ENCODE measurements at places on chromosomes 3 and 15.

GRCh38 chr3:18441551-18441950, 16.4 kb upstream of the SATB1 start:
- DNase-seq, result no peak

DNA sequence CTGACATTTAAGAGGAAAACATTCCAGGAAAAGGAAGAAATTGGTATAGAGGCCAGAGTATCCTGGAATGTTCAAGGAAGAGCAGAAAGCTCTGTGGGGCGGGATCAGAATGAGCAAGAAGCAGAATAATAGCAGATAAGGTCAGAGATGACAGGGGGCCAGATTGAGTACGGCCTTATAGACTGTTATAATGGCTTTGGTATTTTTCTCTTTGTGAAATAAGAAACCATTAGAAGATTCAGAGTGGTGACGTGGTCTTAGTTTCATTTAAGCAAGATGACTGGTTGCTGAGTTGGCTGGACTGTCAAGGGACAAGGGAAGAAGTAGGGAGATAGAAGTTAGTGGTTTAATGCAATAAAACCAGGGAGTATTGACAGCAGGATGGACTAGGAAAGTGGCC, 218.3 kb upstream of the SOX2 start:
- no peak for DNase-seq

- no peak for DNase-seq
These were observed 9.6 kb downstream of the CCNDBP1 start for GRCh38 chr15:43194795-43195194.

DNA sequence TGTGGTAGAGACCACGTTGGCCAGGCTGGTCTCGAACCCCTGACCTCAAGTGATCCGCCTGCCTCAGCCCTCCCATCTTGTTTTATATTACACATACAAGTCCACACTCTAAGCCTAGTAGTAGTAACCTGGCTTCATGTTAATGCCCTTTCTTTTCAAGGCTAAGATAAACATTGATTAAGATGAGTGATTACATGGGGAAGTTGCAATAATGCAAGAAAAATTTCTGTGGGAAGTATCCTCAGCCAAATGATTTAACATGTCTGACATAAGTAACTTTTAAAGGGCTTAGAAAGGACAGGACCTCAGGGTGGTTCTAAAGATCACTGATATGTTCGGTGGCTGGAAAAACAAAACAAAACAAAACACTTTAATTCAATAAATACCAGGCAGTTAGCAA, 72.1 kb downstream of the SFMBT1 start:
- DNase-seq, result no peak

Data from germinal center (tissue), 1 donor.